ENCODE measurements at places on chromosomes 4 and X. TPM values are rescaled to one million over a fixed set of nuclear protein-coding genes. Genes with fewer than 3 reads are reported as not detected.

GRCh38 chr4:72886602-72887001 is 182.9 kb downstream of the COX18 start:
- DNase-seq, result peak; percentile 18

GRCh38 chr4:6910340-6910959 is 824 bp downstream of the TBC1D14 start:
- no peak for DNase-seq

- DNase-seq, result peak; percentile 47
Measured at GRCh38 chr4:1711571-1712215, 426 bp downstream of the SLBP start.

DNA sequence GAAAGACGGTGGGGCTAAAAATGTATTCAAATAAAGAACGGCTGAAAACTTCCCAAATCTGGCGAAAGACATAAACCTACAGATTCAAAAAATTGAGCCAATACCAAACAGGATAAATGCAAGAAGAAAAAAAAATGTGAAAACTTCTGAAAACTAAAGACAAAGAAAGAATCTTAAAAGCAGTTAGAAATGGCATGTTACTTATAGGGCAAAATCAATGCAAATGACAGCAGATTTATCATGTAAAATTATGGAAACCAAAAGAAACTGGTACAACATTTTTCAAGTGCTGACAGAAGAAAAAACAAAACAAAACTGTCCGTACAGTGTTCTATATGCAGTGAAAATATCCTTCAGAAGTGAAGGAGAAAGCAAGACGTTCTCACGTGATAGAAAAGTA is 239.0 kb downstream of the PDGFC start:
- DNase-seq, result no peak

DNA sequence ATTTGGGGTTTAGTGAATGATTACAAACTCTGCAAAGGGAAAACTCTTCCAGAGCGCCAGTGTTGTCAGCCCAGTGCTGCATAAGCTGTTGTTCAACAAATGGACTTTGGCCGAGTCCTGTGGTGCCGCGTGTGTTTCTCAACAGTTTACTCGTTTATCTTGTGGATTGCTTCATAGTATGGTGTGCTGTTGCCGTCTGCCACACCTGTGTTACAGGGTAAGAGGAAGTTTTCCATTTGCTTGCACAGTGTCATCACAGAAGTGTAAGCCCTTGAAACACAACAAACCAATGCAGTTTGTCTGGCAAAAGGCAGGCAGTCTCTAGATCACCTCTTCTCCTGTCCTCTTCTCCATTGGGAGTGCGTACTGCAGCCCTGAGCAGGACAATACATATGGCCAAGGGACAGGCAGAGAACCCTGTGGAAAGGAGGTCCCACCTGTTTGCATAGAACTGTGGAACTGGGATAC is 66.3 kb downstream of the DCUN1D4 start:
- DNase-seq, result no peak

DNA sequence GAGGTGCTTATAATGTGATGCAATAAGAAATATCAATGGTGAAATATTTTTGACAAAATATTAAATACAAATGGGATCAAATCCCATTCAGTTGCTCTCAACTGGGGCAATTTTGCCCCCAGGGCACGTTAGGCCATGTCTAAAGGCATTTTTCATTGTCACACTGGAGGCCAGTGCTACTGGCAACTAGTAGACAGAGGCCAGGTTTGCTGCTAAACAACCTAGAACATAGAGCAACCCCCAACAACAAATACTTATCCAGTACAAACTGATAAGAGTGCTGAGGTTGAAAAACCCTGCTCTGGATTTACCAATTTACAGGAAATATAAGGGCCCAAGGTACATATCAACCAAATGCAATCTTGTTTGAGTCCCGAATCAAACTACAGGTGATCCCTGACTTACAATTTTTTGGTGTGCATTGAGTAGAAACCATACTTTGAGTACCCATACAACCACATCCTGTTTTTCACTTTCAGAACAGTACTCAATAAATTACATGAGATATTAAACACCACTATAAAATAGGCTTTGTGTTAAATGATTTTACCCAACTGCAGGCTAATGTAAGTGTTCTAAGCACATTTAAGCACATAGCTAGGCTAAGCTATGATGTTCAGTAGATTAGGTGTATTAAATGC is 237.5 kb downstream of the HNRNPD start:
- DNase-seq, result no peak

DNA sequence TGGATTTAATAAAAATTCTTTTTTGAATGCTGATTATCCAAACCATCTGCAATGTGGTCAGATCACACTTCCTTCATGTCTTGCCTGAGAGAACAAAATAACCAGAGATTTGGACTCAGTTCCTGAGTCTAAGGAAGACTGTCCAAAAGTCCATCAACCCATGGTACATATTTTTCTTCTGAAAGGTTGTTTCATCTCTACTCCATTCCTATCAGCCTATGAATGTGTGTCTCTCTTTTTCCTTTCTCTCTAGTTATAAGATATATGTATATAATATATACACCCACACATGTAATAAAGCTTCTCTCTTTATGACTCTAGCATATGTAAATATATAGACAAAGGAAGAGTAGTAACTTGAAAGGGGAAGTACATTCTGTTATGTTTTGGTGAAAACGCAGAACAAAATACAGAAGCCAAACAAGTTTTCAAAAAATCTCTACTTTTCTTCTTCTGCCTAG is 226.9 kb downstream of the ARHGAP24 start:
- DNase-seq, result no peak

DNA sequence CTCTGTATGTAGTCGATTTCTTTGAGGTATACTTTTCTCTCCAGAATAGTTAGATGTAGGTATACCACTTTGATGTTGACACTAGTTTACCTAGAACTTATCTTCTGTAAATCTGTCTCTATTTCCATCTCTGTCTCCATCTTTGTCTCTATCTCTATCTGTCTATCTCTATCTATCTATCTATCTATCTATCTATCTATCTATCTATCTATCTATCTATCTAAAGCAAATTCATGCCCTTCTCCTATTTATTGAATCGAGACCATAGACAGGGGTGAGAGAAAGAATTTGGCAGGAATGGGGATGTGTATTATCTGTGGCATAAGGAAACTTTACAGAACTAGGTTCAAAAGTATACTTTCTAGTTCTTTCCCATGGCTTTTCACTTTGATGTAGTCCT is 21.4 kb downstream of the HPRT1 start:
- no peak for DNase-seq

GRCh38 chr4:126976850-126977632 is 655.7 kb upstream of the INTU start:
- no peak for DNase-seq

DNA sequence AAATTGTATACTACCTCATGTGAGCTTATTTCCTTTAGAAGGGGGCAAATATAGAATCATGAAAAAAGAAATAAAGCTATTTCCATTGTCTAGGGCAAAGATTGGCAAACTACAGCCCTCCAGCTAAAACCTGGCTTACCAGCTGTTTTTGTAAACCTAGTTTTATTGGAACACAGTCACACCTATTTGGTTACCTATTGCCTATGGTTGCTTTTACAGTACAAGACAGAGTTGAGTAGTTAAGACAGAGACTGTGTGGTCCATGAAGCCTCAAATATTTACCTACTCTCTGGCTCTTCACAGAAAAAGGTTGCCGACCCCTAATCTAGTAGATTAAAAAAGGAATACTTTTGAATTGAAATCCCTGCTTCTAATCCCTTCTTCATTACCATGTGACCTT is 88.8 kb upstream of the ENPP6 start:
- DNase-seq, result no peak

GRCh38 chr4:116849620-116850019 is 235.8 kb downstream of the TRAM1L1 start:
- DNase-seq, result no peak

DNA sequence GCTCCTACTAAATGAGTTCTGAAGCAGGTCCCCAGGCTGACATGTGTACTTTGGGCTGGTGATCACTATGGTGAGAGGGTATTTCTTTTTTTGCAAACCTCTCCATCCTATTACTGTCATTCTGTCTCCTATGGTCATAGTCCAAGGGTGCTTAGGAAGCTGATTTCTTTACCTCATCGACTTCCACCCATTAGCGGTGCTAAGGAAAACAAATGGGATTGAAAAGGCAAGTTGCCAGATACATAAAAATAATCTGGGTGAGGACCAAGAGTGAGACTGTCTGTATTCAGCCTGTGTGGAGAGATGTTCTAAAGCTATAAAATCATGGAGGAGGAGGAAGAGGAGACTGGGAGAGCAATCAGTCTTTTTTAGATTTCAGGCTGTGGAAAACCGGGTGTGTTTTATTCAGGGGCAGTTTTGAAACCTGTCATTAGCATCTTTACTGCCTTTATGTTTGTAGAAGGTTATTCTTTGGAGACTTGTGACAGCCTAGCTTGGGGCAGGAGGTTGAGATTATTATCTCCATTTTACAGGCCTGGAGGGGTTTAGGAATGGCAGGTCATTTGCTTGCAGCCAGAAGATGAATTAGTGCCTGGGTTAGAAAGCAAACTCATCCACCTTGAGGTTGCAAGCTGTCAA is 1.9 kb downstream of the TMEM164 start:
- DNase-seq, result no peak

- DNase-seq, result no peak
Measured at GRCh38 chrX:129525896-129526295, 2.6 kb upstream of the SMARCA1 start.

DNA sequence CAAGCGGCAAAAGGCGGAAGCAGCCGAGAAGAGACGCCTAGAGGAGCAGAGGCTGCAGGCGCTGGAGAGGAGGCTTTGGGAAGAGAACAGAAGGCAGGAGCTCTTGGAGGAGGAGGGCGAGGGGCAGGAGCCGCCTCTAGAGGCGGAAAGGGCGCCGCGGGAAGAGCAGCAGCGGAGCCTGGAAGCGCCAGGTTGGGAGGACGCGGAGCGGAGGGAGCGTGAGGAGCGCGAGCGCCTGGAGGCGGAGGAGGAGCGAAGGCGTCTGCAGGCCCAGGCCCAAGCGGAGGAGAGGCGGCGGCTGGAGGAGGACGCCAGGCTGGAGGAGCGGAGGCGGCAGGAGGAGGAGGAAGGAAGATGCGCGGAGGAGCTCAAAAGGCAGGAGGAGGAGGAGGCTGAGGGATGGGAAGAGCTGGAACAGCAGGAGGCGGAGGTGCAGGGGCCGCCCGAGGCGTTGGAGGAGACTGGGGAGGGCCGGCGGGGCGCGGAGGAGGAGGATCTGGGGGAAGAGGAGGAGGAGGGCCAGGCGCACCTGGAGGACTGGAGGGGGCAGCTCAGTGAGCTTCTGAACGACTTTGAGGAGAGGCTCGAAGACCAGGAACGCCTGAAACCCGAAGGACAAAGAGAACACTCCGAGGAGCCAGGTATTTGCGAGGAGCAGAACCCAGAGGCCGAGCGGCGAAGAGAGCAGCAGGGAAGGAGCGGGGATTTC is 72.9 kb downstream of the AASDH start:
- no peak for DNase-seq

Gene TSPAN7
- total RNA-seq, result 185 TPM

Gene HHIP
- total RNA-seq, result 11.5 TPM

Gene CT45A10
- total RNA-seq, result not detected

Gene NWD2
- 3.5 TPM for total RNA-seq

Gene HEPH
- total RNA-seq, result 31.7 TPM

Gene TMPRSS11F
- total RNA-seq, result not detected

Gene PTPN13
- 170 TPM for total RNA-seq
